ENCODE measurements at places on chromosomes 13 and 19.

DNA sequence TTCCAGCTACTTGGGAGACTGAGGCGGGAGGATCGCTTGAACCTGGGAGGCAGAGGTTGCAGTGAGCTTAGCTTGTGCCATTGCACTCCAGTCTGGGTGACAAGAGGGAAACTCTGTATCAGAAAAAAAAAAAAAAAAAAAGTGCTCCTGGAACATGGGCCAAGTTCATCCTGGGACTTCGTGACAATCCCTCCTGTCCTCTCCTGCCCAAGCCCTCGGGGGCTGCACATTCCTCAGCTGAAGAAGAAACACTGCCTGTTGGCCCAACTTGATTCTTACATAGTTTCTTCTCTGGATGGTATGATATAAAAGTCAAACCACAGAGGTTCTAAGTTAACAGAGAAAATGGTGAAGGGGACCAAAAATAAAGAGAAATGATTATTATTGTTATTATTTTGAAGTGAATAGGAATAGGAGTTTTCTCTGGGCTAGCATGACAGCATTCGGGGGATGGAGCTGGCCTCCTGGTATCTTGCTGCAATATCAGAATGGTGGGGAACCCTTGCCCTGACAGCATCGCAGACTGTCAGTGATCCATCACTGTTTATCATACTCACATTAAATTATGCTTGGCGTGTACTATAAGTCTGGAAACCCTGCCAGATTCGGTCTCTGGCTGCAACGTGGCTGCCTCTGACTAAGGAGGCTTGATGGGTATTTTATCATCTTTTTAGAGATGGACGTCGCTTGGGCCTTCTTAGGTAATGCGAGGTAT is 113.7 kb upstream of the OXGR1 start:
- DNase-seq: no peak

- DNase-seq: no peak
Observed at GRCh38 chr13:50074843-50075242, 59.6 kb downstream of the KCNRG start.

DNA sequence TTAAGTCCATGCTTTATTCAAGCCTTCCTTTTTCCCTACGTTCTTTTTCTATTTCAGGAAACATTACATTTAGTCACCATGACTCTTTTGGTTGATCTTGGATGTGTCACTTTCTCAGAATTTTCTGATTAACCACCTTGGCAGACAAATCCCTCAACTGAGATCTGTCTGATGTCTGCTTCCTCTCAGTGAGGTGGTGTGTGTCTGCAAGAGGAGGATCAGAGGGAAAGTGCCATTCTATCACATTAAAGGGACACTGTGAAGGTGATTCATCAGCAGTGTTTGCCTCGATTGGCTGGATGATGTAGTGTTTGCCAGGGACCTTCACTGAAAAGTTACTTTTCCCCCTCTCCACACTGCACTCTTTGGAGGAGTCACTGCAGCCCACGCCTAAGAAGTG is 3.0 kb upstream of the CCNP start:
- no peak for DNase-seq

DNA sequence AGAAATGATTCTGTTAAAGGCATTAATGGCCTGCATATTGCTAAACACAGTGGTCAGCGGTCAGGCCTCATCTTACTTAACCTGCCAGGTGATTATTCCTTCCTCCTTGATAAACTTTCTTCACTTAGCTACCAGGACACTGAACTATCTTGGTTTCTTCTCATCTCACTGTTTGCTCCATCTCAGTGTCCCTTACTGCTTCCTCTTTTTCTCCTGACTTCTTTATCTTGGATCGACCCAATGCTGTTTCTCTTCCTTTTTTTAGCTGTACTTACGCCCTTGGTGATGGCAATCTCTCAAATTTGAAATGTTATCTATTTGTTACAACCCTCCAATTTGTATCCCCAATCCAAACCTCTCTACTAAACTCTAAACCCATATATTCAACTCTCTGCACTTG is 7.8 kb upstream of the CLC start:
- peak; percentile 6 for DNase-seq

DNA sequence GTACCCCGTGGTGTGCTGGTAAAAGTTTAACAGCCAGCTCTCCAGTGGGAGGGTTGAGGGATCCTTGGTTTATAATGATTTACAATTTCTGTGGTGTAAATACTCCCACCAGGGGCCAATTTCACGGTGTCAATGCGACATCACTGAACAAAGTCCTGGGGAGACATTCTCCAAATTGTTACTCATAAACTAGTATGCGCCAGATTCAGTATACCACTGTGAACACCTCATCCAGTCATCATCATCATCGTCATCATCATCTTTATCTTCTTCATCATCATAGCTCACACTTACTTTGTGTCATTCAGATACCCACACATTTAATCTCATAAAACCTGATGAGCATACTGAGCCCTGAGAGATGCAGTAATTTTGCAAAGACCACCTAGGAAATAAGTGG is 17.2 kb upstream of the TNFSF14 start:
- DNase-seq: no peak

- DNase-seq: no peak
Observed at GRCh38 chr19:35207391-35207871, 21.1 kb downstream of the FAM187B start.

DNA sequence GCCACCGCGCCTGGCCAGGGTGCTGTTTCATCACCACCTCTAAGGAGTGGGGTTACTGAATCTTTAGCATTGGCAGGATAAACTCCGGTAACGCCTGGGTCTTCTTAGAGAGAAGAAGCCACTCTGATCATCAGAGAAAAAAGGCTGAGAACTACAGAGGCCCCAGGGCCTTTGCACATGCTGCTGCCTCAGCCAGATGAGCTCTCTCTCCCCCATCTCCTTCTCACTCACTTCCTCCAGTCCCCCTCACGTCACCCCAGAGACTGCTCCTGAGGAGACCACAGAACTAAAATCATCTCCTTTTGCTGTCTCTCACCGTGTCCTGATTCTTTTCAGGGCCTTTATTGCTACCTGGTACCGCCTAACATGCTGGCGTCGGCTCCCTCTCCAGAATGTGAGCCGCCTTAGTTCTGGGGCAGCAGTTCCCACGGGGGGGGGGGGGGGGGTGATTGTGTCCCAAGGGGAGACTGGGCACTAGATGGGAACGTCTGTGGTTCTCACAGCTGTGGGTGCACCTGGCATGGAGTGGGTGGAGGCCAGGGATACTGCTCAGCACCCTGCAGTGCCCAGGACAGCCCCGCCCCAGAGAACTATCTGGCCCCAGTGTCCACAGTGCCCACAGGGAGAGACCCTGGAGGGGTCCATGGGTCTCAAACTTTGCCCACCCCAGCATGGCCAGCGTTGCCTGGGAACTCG is 5.1 kb upstream of the DIRAS1 start:
- no peak for DNase-seq

DNA sequence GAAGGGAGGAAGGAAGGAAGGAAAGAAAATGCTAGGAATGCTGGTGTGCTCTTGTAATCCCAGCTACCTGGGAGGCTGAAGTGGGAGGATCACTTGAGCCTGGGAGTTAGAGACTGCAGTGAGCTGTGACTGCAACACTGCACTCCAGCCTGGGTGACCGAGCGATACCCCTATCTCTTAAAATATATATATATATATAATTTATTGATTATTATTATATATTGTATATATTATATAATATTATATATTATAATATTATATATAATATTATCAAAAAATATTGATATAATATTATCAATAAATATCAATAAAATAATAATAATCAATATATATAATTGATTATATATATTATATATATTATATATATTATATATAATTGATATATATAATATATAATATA is 8.6 kb upstream of the ADGRL1 start:
- no peak for DNase-seq

DNA sequence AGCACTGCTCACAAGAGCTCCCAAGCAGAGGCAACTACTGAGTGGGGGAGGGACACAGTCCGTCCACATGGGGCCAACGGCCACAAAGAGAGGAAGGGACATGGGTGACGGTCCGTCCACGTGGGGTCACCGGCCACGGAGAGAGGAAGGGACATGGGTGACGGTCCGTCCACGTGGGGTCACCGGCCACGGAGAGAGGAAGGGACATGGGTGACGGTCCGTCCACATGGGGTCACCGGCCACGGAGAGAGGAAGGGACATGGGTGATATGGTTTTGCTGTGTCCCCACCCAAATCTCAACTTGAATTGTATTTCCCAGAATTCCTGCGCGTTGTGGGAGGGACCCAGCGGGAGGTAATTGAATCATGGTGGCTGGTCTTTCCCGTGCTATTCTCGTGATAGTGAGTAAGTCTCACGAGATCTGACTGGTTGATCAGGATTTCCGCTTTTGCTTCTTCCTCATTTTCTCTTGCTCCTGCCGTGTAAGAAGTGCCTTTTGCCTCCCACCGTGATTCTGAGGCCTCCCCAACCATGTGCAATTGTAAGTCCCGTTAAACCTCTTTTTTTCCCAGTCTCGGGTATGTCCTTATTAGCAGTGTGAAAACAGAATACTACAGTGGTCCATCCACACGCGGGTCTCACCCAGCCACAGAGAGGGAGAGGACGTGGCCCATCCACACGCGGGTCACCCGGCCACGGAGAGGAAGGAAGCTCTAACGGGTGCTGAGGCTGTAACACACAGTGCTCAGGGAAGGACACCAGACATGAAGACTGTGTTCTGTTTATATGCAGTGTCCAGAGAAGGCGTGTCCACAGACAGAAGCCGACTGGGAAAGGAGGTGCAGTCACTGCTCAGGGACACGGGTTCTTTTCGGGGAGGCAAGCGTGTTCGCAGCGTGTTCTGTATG is 48.5 kb downstream of the GAS6 start:
- DNase-seq: peak; percentile 85

- no peak for DNase-seq
Observed at GRCh38 chr13:26058704-26059103, 6.9 kb upstream of the SHISA2 start.

GRCh38 chr13:73934215-73934641 is 200.0 kb downstream of the KLF12 start:
- DNase-seq: no peak

GRCh38 chr13:63449550-63449949 is 2033.9 kb upstream of the PCDH20 start:
- DNase-seq: no peak

- DNase-seq: no peak
Observed at GRCh38 chr13:54934121-54934520, 1905.5 kb downstream of the OLFM4 start.

- DNase-seq: no peak
Observed at GRCh38 chr13:35256459-35257148, 219.9 kb downstream of the MAB21L1 start.

- no peak for DNase-seq
Observed at GRCh38 chr19:38183251-38183897, 40.6 kb downstream of the DPF1 start.

- peak; percentile 96 for DNase-seq
Observed at GRCh38 chr13:46403851-46404732, 17.0 kb upstream of the RUBCNL start.

GRCh38 chr13:22369840-22370239 is 699.0 kb downstream of the FGF9 start:
- DNase-seq: no peak

DNA sequence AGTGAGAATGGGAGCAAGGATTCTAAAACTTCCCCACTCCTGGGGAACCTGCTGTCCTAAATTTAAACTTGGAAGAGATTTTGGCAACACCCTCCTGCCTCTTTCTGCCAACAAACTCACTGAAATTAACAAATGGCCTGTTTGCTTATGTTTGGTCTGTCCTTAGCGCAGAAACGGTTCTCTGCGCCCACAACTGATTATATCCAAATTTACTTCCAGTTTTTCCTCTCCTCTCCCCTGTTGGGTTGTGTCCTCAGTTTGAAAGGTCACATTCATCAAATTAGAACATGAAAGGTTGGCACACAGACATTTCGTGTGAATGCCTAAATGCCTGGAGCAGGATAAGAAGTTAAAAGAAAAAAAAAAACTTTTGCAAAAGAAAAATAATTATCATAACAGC is 56.4 kb upstream of the MRI1 start:
- no peak for DNase-seq

GRCh38 chr13:68232351-68233130 is 1002.4 kb upstream of the PCDH9 start:
- no peak for DNase-seq
